ENCODE measurements at places on chromosomes 13 and 19.

DNA sequence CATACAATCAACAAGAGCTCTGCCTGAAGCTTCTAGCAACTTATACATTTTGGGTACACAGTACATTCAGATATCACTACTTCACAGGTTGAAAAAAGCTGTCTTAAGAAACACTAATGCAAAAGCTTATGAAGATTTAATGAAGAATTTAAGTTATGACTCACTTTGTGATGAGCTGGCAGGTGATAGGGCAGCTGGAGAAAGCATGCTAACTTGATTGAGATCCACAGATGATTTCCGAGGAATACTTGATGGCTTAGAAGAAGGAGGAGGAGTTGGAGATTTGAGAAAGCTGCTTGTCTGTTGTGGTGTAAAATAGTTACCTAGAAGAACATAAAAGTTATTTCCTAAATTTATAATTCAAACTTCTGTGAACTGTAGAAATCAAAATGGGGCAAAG, 23.3 kb downstream of the EXOSC8 start:
- DNase-seq, result no peak

- DNase-seq, result peak; percentile 34
These were observed 139.4 kb upstream of the TSC22D1 start for GRCh38 chr13:44715287-44716230.

- DNase-seq, result no peak
These were observed 91.3 kb upstream of the C1QTNF9B start for GRCh38 chr13:23988546-23989122.

GRCh38 chr13:95644601-95645052, at the start of gene DZIP1:
Gene DZIP1, minus strand, starts transcription at chr13:95644706. Its CDS starts 2,677 bp downstream, at chr13:95642029.
- DNase-seq, result no peak

- peak; percentile 19 for DNase-seq
These were observed 29.8 kb downstream of the ADGRE2 start for GRCh38 chr19:14748601-14749000.

DNA sequence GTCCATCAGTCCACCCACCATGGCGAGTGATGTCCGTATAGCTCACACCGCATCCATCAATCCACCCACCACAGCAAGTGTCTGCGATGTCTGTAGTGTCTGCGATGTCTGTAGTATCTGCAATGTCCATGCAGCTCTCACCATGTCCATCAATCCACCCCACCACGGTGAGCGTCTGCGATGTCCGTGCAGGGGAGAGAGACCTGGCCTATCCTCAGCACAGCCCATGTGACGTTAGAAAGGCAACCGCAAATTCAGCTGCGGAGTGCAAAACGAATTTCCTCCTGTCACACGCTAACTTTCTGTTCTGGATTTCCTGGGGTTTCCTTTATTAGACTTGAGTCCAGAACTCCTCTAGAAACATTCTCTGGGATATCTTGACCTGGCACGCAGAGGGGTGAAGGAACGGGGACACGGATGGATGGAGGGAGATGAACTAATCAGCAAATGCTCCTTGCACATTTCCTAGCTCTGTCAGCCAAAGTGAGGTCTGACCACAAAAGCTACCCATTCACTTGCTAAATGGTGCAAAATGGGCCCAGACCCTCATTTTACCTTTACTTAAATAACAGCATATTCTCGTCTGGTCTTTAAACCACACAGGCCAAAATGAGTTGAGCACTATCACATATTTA, 18.3 kb downstream of the RASA3 start:
- no peak for DNase-seq

GRCh38 chr19:3672993-3673392, 27.3 kb downstream of the PIP5K1C start:
- no peak for DNase-seq

DNA sequence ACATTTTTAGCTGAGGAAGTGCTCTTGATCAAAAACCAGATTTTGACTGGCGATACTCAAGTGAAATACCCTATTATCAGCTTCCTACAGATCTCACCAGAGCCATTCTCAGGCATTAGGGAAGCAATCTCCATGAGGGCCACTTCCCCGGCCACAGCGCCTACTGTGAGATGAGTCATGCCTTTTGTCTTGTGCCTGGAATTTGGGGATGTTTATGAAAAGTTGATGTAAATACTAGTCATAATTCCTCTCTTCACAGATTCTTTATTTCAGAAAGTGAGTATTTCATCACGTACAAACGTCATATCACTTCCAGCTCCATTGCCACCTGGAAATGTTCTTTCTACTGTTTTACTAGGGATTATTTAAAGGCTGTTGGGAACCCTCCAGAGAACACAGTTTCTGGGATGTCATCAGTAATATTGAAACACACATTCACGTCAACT, 25.3 kb upstream of the SLC46A3 start:
- peak; percentile 53 for DNase-seq

- peak; percentile 35 for DNase-seq
These were observed 26.8 kb upstream of the MTIF3 start for GRCh38 chr13:27476943-27477703.

- DNase-seq, result peak; percentile 44
These were observed 57.4 kb downstream of the ZNF728 start for GRCh38 chr19:22945560-22945959.

GRCh38 chr13:20706661-20707060, 3.2 kb downstream of the IL17D start:
- no peak for DNase-seq

DNA sequence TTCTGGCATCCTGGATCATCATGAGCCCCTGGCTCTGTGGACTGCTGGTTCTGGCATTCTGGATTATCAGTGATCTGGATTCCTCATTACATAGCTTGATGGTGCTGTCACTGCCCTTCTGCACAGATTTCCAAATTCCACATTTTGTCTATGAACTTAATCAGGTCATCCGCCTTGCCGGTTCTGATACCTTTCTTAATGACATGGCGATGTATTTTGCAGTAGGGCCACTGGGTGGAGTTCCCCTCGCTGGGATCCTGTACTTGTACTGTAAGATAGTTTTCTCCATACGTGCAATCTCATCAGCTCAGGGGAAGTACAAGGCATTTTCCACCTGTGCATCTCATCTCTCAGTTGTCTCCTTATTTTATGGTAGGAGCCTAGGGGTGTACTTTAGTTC, 24.4 kb upstream of the OR7C2 start:
- DNase-seq, result peak; percentile 57

GRCh38 chr13:112574834-112575613, 12.9 kb downstream of the TUBGCP3 start:
- DNase-seq, result peak; percentile 27

- DNase-seq, result no peak
These were observed 242.2 kb downstream of the DCLK1 start for GRCh38 chr13:35888981-35889380.

DNA sequence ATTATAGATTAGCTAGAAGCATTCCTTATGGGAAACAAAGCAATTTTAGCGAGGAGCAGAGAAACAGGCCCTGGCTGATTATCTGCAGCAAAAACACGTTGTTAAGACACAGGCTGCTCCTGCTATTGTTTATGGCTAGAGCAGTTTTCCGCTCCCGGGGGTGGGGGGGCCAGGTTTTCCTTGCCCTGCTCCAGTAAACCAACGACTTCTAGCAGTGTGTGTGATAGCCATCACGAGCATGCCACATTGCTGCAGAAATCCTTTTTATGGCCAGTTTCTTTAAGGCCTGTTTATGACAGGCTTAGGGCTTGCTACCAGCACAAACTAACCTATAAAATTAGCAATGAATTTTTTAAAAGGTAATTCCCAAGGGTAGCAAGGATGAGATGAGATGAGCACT, 18.4 kb upstream of the IL17D start:
- DNase-seq, result no peak

- DNase-seq, result no peak
These were observed 124.7 kb upstream of the VSTM2B start for GRCh38 chr19:29400917-29401711.

DNA sequence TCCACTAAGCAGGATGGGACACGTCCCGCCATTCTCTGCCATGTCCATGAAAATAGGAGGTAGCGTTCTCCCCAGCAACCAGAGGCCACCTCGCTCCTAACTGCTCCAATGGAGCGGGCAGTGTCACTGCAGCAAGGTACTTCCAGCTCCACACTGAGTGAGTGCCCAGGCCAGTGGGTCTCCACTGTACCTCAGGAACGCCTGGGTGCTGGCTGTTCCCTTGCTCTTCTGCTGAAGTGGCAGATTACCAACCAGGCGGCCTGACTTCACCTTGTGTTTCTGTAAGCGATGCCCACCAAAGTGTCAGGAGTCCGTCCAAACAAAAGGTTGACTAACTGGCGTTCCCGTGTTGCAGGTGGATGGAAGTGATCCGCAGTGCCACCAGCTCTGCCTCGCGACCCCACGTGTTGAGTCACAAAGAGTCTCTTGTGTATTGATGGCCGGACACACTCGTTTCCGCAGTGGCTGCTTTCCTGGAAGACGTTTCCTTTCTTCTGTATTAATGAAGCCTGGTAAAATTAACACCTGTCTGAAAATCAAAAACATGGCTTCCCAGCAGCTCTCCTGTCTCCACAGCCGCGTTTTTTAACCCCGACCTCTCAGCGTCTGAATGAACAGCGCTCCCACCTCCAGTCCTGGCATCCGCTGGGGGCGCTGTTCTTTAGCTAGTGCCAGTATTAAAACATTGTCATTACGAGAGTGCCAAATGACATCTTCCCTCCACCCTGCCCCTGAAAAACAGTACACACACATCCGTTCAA, 128.8 kb downstream of the STK24 start:
- DNase-seq, result peak; percentile 31

GRCh38 chr13:37211487-37211886, 106.0 kb upstream of the CSNK1A1L start:
- no peak for DNase-seq

- peak; percentile 14 for DNase-seq
These were observed 123.1 kb downstream of the ITGBL1 start for GRCh38 chr13:101575581-101575980.

GRCh38 chr19:47697863-47698609, 15.2 kb upstream of the EHD2 start:
- DNase-seq, result peak; percentile 93

DNA sequence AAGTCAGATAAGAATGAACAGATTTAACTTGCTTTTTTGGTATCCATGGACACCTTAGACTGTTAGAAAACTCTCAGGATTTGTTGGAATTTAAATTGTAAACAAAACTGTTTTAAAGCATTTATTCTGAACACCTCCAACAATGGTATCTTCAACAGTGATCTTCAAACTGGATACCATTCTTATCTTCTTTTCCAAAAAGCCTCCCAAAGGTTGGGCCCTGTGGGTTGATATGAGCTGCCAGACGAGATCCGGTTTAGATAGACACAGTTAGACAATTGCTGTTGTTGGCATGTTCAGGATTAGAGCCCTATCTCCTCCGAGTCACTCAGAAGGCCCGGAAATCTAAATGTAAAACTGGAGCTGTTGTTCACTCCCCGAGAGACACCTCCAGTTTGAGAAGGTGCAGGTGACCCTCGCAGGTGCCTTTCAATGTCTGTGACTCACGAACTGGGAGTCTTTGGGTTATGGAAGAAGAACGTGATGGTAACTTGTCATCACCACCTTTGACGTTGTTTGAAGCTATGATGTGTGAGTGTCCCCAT, 143.6 kb upstream of the RNF113B start:
- DNase-seq, result no peak

- no peak for DNase-seq
These were observed 110.2 kb upstream of the TSHZ3 start for GRCh38 chr19:31459430-31459829.

GRCh38 chr13:29499506-29500165, 95.9 kb downstream of the SLC7A1 start:
- no peak for DNase-seq

DNA sequence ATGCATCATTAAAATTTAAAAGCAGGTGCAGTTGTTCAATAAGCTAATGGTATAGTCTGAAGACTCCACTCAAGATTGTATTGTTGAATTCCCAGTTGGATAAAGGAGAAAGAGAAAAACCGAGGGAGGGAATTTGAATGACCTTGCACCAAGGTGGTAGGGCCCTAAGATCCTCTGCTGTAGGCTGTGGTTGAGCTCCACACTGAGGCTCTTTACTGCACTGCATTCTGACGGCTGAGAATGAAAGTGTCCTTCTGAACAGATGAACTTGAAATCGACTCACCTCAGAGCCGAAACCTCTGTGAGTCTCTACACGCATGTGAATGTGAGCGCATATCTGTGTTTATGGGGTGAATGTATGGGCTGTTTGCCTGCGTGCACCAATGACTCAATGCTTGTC, 388.9 kb upstream of the DACH1 start:
- peak; percentile 70 for DNase-seq

- DNase-seq, result no peak
These were observed 30.6 kb downstream of the NLRP13 start for GRCh38 chr19:55901369-55902079.

- no peak for DNase-seq
These were observed 299.9 kb downstream of the GPC5 start for GRCh38 chr13:91698308-91698707.

DNA sequence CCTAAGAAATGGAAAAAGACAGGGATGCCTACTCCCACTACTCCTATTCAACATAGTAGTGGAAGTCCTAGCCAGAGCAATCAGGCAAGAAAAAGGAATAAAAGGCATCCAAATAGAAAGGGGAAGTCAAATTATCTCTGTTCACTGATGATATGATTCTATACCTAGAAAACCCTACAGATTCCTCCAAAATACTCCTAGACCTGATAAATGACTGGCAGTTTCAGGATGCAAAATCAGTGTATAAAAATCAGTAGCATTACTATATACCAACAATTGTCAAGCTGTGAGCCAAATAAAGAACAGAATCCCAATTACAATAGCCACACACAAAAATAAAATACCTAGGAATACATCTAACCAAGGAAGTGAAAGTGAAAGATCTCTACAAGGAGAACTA, 1.3 kb upstream of the GPR42 start:
- DNase-seq, result peak; percentile 16

GRCh38 chr13:101915755-101916107, 463.3 kb downstream of the ITGBL1 start:
- DNase-seq, result no peak

GRCh38 chr19:21496876-21497275, 8.5 kb upstream of the ZNF429 start:
- DNase-seq, result no peak

GRCh38 chr19:4559569-4559968, at the start of gene SEMA6B:
Gene SEMA6B, minus strand, starts transcription at chr19:4559684. Its CDS starts 1,227 bp downstream, at chr19:4558457.
- no peak for DNase-seq

GRCh38 chr13:113729187-113730019, 29.6 kb upstream of the TMEM255B start:
- DNase-seq, result no peak

GRCh38 chr19:9823816-9824215, 3.9 kb upstream of the UBL5 start:
- DNase-seq, result no peak

GRCh38 chr13:102779436-102780159, 6.0 kb upstream of the TEX30 start:
- DNase-seq, result peak; percentile 94

GRCh38 chr13:94494026-94494425, 14.5 kb upstream of the DCT start:
- no peak for DNase-seq

GRCh38 chr13:76027131-76027530, 391.0 kb downstream of the LMO7 start:
- DNase-seq, result no peak

- peak; percentile 75 for DNase-seq
These were observed 128.7 kb downstream of the LIG4 start for GRCh38 chr13:108086678-108087077.

- DNase-seq, result peak; percentile 7
These were observed 15.9 kb downstream of the ZNF787 start for GRCh38 chr19:56105090-56105701.

Data from OCI-M1 (cell line).